ENCODE measurements at places on chromosomes 7 and 10.

DNA sequence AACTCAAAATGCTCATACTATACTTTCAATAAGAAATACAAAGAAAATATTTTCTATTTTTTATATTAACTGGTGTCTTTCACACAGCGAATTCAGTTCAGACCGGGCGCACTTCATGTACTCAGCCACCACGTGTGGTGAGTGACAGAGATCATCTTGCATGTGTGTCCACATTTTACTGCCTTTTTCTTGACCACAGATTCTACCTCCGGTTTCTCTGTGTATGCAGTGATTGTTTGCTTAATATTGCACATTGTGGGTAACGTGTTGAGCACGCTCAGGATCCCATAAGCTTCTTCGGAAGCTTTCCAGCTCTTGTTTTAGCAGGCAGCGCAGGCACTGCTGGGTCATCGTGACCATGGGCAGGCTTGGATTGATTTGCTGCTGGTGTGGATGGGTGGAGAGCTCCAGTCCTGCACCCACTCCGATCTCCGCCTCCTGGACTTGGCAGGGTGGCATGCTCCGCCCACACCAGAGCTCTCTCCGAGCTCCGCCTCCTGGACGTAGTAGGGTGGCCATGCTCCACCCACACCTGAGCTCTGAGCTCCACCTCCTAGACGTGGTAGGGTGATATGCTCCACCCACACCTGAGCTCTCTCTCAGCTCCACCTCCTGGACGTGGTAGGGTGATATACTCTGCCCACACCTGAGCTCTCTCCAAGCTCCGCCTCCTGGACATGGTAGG, 253.3 kb downstream of the DIP2C start:
- DNase-seq: no peak

DNA sequence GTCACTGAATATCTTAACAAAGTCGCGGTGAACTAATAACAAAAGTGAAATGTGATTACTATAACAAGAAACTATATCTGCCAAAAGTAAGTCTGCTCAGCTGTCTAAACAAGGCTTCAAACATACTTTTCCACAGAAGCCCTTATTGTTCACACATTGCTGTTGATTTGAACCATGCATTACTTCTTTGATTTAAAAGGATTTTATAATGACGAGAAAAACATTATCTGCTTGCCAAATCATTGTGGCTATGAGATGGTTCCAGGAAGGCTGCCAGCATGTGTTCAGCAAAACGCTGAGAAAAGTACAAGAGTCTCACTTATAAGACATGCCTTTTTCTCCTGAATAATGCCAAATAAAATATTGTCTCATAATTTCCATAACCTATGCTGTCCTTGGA, 24.4 kb downstream of the RNF133 start:
- DNase-seq: no peak

DNA sequence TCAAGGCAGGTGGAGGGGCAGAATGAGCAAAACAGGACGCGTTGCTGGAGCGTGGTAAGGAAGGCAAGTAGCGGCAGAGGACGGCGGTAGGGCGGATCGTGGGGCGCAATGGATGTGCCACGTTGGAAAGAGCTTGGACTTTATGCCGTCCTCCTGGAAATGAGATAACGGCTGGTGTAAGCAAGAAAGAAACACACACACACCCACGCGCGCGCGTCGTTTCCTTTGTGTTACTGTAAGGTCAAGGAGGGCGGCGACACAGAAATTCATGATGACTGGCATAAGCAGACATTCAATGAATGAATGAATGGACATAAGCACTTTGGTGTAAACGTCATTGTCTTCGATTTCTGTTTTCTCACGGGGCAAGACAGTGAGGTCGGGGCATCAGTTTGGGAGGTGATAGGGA, 683 bp upstream of the ENTPD7 start:
- peak; percentile 7 for DNase-seq

DNA sequence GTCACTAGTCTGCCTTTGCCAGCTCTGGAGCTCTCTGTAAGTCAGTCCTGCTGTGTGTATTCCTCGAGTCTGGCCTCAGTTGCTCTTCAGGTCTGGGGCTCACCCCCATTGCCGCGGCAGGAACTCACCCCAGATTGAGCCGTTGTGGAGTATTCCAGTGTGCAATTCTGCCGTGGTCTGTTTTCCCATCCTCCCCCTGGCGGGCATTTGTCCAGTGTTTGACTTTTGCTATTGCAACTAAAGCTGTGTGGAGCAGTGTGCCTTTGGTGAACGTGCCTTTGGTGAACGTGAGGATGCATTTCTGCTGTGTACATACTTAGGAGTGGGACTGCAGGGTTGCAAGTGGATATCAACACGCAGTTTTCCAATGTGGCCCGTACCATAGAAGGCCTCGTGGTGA, 134.5 kb downstream of the FAM53B start:
- no peak for DNase-seq

DNA sequence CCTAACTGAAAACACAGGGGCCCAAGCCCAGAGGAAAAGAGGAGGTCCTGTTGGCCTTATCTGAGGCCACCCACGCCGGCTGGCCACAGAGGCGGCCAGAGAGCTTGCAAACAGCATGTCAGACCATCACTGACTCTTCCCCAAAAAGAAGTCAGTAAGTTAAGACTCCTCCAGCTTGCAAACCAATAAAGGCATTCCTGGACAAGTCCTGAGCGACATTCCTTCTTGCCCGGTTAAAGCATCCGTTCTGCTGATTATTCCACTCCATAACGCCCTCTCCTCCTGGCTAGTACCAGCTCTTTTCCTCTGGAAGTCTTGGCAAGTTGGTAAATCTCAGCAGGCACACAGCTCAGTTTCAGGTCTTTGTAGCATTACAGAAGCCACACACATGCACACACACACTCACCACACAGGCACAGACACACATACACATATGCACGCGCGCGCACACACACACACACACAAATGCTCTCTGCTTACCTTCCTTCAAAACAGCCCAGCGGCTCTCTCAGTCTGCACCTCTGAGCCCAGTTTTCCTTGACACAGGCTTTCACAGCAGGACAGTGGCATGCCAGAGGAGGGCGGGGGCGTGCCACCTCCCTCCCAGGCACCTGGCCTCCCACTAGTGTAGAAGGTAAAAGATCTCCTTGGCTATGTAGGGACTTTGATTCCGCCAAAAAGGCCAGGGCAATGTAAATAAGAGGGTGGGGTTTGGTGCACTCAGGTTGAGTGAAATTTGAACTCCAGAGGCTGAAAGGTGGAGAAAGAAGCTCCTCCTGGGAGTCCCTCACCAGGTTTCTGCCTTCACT, 201.4 kb downstream of the TNS3 start:
- no peak for DNase-seq

GRCh38 chr7:95097851-95098250, 190.5 kb downstream of the PPP1R9A start:
- no peak for DNase-seq

DNA sequence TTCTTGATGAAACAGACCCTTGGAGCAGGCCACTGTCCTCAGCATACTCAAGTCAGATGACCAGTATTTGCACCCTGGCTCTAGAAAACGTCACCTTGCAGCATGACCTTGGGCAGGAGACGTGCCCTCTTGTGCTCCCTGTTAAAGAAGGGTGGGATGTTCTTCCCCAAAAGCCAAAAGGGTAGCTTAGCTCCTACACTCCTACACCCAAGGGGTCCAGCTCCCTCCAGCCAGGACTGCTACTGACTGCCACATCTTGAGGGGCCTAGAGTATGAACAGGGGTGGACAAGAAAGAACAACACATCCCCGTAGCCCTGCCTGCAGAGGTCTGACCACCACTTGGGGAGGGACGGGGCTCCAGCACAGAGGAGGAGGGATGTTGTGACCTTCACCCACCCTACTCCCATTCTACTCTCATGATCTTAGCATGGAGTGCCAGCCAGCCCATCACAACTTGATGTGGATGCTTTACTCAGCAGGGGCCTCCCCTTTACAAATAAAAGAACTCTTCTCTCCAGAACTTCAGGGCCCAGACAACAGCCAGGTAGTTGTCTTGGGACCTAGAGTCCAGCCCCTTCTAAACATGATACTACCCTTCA, 165.3 kb upstream of the ZMIZ1 start:
- DNase-seq: no peak

GRCh38 chr7:2307690-2308107, 6.5 kb downstream of the SNX8 start:
- no peak for DNase-seq

DNA sequence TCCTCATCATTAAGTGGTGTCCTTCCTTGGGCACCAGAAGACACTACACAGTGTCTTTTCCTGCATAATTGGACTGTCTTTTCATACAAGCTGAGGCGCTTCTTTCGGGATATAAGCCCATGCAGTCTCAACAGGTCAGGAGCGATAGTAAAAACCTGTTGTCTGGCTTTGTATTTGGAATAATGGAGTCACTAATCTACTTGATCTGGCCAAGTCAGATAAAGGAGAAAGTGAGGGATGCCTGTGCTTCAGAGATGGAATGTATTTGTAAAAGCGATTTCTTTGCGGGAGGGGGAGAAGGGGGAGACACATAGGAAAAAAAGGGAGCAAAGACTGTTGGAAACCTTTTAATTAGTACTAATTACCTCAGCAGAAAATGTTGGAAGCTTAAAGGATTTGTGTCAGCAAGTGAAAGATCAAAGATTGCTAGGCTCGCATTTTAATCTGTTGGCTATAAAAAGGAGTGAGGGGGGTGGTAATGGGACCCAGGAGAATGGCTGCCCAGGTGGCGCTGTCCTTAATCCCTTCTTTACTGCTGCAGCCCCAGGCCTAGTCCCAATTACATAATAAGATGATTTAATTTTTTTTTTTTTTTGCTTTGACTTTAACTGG, 581.4 kb downstream of the LRMDA start:
- no peak for DNase-seq

DNA sequence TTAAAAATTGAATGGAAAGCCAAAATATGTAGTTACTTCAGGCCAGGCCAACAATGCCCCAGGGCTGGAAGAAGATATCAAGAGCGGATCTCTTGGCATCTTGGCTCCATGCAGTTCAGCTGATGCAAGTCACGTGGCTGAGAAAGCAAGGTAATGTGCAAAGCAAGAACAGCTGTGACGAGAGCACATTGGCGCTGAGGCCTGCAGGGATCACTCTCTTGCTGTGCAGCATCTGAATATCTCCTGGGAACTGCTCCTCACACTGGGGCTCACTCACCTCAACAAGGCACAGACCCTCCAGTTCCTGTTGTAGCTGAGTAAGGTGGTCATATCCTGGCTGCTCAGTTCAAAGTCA, 14.0 kb downstream of the AKR1B1 start:
- no peak for DNase-seq

GRCh38 chr7:80740778-80741545, 102.5 kb downstream of the CD36 start:
- no peak for DNase-seq

GRCh38 chr7:98423043-98423442, 22.2 kb upstream of the BAIAP2L1 start:
- DNase-seq: no peak

DNA sequence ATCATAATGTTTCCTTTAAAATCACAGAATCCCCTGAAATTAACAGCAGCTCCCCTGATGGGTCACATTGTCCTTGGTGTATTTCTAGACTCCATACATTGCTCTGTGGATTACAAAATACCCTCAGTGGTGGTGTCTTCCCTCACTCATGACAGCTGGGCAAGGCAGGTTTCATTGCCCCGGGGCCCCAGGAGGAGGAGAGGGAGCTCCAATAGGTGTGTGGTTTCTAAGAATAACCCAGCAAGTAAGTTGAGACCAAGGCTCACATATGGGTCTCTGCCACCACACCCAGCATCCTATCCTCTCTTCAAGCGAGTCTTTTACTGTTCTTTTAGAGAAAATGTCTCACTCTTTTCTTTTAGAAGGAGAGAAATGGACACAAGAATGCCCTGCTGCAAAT, 63.6 kb downstream of the PKD1L1 start:
- no peak for DNase-seq

- DNase-seq: no peak
Observed at GRCh38 chr10:128122931-128123330, 3.3 kb downstream of the MKI67 start.

- DNase-seq: no peak
Observed at GRCh38 chr10:96044736-96045135, 1.4 kb downstream of the CCNJ start.

DNA sequence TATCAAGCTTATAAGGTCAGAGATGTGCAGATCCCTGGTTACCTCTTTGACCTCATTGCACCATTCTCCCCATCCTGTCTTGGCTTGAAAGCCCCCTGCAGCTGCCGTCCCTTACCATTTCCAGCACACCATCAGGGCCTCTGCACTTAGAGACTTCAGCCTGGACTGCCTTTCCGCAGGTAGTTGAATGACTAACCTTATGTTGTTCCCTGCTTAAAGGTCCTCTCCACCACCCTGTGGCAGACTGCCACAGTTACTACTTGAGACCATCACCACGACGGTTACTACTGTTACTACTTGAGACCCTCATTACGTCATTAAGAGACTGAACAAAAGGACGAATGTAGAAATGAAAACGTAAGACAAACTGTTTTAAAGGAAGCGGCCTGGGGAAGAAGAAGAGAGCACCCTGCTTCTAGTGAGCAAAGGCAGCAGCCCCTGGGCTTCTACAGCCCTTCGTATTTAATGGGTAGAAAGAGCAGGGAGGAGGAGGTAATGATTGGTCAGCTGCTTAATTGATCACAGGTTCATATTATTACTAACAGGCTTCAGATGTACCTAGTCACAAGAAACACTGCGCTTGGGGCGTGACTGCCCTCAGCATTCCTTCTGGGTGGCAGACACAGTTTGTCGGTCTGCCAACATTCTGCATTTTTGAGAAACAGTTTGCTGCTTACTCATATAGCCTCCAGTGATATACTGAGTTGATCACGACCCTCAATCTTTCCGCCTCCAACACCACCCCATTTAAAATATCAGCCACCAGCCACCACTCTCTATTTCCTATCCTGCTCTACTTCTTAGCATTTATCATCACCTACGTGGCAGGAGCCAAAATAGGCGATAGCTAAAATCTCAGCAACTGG, 74.1 kb upstream of the PARD3 start:
- DNase-seq: no peak

GRCh38 chr7:20786779-20787659, at the start of gene SP8:
SP8 (minus strand) TSS chr7:20786886; CDS start chr7:20786798, 88 bp downstream.
- DNase-seq: no peak

GRCh38 chr7:102991540-102992214, 78.9 kb downstream of the LRRC17 start:
- no peak for DNase-seq

DNA sequence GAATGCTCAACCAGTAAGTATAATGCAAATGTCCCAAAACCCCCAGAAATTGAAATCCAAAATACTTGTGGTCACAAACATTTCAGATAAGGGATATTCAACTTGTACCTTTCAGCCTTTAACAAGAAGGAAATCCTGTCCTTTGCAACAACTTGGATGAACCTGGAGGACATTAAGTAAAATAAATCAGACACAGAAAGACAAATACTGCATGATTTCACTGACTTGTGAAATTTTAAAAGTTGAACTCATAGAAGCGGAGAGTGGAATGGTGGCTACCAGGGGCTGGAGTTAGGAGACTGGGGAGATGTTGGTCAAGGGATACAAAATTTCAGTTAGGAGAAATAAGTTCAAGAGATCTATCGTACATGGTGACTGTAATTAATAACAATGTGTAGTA, 187.6 kb downstream of the DNAH11 start:
- DNase-seq: no peak

DNA sequence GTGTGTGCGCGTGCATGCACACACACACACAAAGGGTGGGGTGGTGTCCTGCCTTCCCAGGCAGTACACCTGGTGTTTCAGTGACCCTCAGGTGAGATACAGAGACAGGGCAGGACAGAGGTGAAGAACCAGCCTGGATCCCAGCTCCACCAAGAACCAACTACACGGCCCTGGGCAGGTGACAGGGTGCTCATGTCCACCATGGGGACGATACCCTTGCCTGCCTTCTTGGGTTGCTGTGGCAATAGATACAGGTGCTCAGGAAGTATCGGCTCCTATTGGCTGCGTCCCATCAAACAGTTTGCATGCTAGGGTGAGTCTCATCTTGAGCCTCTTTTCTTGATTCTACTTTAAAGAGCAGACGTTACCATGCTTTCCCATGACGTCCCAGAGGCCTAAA, 33.7 kb upstream of the CXCL12 start:
- DNase-seq: no peak

All from activated gamma-delta T cell treated with Interleukin-2 at 50 U/mL for 16 hours (primary cell).